ENCODE measurements at places on chromosomes 4 and X. TPM values are rescaled to one million over a fixed set of nuclear protein-coding genes. Genes with fewer than 3 reads are reported as not detected.

- H3K4me3 ChIP-seq = no peak overlapping the region
- no peaks in the 10 kb centered on the region for H3K4me1 ChIP-seq
- H3K27me3 ChIP-seq = no peaks in the 10 kb centered on the region
- no peaks in the 10 kb centered on the region for H3K36me3 ChIP-seq
- H3K27ac ChIP-seq = peak overlapping the region; percentile 35
- no peak for DNase-seq
Measured at GRCh38 chr4:26004290-26004689, 90.3 kb downstream of the SMIM20 start.

GRCh38 chrX:48516987-48517386, 4.6 kb upstream of the EBP start:
- no peak overlapping the region for H3K4me3 ChIP-seq
- no peaks in the 10 kb centered on the region for H3K36me3 ChIP-seq
- no peaks in the 10 kb centered on the region for H3K27me3 ChIP-seq

DNA sequence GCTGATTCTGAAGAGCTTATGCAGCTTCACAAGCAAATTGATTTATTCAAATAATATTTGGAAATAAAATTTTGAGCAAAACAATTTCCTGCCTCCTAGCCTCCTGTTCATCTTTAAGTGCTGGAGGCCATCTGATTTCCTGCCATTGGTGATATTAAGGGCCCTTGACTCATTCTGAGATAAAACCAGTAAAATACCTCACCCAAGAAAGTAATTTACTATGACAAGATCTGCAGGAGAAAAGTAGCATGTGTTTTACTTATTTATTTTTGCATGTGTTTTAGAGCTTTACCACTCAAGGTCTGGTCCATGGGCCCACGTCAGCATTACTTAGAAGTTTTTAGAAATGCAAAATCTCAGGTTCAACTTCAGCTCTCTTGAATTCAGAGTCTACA, 67.7 kb downstream of the DCLK2 start:
- no peak overlapping the region for H3K4me3 ChIP-seq
- no peaks in the 10 kb centered on the region for H3K4me1 ChIP-seq
- DNase-seq = no peak
- no peaks in the 10 kb centered on the region for H3K27me3 ChIP-seq
- H3K27ac ChIP-seq = no peak overlapping the region

The BCLAF3 gene
- total RNA-seq = 13.9 TPM

The FGFBP2 gene
- not detected for total RNA-seq

The FGFR3 gene
- total RNA-seq = 185 TPM

GRCh38 chrX:40154853-40155588, 57.3 kb upstream of the BCOR start:
- DNase-seq = no peak
- H3K36me3 ChIP-seq = peaks cover 3% of the 10 kb centered on the region
- H3K4me1 ChIP-seq = peaks cover 8% of the 10 kb centered on the region
- H3K27ac ChIP-seq = peak overlapping the region; percentile 82

DNA sequence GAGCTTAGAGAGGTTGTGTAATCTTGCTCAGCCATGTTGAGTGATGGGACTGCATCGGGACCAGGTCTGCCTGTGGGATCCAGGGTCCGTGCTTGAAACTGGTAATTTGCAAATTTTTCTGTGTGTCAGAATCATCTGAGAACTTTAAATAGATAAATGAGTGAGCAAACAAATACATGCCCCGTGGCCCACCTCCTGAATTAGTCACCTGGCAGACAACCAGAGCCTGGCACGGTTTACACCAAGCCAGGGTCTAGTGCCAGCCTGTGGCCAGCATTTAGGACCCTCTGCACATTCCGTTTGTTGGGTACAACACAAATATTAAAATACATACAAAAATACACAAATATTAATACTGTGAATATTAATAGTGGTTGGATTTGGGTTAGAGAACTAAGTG, 90.6 kb upstream of the STOX2 start:
- H3K36me3 ChIP-seq = no peaks in the 10 kb centered on the region
- no peaks in the 10 kb centered on the region for H3K27me3 ChIP-seq
- H3K27ac ChIP-seq = no peak overlapping the region
- H3K4me3 ChIP-seq = no peak overlapping the region
- H3K4me1 ChIP-seq = no peaks in the 10 kb centered on the region

The DGAT2L6 gene
- total RNA-seq = not detected

- no peak overlapping the region for H3K27ac ChIP-seq
- DNase-seq = no peak
- no peaks in the 10 kb centered on the region for H3K36me3 ChIP-seq
- H3K4me3 ChIP-seq = no peak overlapping the region
- H3K27me3 ChIP-seq = peaks cover 13% of the 10 kb centered on the region
- no peaks in the 10 kb centered on the region for H3K4me1 ChIP-seq
Measured at GRCh38 chr4:185099024-185099682, 43.9 kb upstream of the SLC25A4 start.

DNA sequence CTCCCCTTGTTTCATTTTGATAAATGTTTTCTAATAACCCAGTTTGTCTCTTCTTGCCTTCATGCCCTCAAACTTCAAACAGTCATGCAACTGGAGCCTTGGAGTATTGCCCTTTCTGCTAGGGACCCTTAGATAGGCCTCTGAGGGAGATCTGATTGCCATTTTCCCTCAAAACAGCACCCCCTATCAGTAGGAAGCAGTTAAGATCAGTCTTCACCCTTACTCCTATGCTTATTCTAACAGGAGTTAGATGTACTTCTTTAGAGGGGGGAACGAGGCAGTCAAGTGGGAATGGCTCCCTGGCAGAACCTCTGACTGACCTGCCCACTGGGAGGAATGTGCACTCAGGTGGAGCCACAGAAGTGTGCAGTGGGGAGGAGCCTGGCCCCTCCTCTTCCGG, 74.1 kb downstream of the FAM47A start:
- no peak overlapping the region for H3K4me3 ChIP-seq
- H3K4me1 ChIP-seq = peaks cover 12% of the 10 kb centered on the region
- H3K27me3 ChIP-seq = no peaks in the 10 kb centered on the region
- H3K36me3 ChIP-seq = no peaks in the 10 kb centered on the region

The FDCSP gene
- total RNA-seq = not detected

DNA sequence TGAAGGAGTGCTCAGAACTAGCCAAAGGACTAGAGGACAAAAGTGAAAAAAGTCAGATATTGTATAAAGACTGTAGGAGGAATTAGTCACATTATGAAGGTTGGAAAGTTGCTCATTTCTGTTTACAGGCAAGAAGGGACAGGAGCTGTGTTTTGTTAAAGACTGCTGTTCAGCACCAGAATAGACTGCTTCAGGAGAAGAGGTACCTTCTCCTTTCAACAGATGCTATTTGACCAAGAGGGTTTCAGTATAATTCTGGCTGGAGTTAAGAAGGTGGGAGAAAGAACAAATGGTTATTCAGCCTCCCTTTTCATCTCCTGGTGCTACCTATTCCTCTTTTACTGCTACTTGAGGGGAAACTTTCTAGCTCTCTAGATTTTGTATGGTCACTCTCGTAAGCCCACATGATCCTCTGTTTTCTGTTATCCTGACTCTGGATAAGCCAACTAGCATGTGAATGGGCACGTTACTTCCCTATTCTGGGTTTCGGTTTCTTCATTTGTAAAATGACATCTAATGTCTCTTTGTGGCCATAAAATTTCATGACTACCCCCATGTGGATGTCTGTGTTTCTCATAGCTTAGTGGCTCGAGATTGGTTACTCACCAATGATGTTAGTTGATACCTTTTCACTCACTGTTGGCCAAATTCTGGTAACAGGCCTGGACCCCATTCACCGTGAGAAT, 68.9 kb downstream of the SH2D1A start:
- H3K36me3 ChIP-seq = no peaks in the 10 kb centered on the region
- no peak overlapping the region for H3K4me3 ChIP-seq
- no peaks in the 10 kb centered on the region for H3K27me3 ChIP-seq
- H3K4me1 ChIP-seq = no peaks in the 10 kb centered on the region

Measured in progenitor cell of endocrine pancreas (in vitro differentiated cells).